ENCODE measurements at places on chromosomes 11 and 22.

- DNase-seq: no peak
Observed at GRCh38 chr22:20987375-20987774, 5.3 kb downstream of the LZTR1 start.

GRCh38 chr11:12889243-12889642, 119.9 kb upstream of the RASSF10 start:
- DNase-seq: no peak

- no peak for DNase-seq
Observed at GRCh38 chr11:131295986-131296385, 74.4 kb upstream of the NTM start.

DNA sequence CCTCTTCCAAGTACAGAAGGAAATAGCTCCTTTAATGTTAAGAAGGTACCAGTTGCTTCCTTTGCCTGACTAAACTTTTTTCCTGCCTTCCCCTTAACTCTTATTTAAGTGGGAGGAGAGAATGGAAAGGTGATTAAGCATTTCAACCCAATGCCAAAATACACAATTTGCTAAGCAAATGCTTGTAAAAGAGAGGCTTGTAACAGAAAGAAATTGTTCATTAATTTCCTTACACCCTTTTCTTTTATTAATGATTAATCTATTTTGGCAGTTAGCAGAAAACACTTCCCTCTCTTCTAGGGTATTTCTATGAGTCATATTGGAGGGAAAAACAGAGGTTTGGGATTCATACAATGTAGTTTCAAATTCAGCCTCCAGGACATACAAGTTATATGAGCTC, 427.6 kb upstream of the FAT3 start:
- no peak for DNase-seq

- no peak for DNase-seq
Observed at GRCh38 chr11:1342946-1343345, 33.5 kb upstream of the TOLLIP start.

GRCh38 chr11:119473226-119473625, 50.3 kb upstream of the THY1 start:
- DNase-seq: no peak

DNA sequence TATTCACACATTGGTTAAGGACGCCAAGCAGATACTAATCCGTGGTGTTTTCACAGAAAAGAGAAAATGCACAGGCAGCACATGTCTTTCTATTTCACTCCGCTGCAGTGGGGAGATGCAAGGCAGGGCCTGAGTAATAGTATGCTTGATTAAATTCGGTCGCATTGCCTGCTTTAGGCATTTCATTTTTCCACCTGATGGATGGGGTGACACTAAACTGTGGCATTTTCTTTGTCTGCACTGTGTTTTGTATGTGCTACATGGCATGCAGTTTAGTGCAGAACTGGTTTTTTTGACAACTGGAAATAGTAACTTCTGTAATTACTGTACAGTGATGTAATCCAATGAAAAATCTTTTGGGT, 94.9 kb downstream of the SLC17A6 start:
- DNase-seq: no peak

DNA sequence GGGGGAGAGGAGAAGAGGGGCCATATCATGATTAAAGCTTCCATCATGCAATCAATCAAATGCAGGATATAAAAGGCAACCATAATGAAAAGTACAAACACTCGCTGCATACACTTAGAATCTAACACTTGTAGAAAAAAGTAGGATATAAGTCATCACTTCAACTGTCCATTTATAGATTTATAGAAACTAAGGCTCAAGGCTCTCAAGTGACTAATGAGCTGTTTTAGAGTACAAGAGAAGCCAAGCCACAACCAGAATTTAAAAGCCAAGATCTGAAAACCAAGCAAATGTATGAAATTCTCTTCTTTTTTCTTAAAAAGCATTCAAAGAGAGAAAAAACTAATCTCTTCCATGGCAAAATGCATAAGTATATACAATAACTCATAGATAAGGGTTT, 160.2 kb upstream of the BLID start:
- no peak for DNase-seq

DNA sequence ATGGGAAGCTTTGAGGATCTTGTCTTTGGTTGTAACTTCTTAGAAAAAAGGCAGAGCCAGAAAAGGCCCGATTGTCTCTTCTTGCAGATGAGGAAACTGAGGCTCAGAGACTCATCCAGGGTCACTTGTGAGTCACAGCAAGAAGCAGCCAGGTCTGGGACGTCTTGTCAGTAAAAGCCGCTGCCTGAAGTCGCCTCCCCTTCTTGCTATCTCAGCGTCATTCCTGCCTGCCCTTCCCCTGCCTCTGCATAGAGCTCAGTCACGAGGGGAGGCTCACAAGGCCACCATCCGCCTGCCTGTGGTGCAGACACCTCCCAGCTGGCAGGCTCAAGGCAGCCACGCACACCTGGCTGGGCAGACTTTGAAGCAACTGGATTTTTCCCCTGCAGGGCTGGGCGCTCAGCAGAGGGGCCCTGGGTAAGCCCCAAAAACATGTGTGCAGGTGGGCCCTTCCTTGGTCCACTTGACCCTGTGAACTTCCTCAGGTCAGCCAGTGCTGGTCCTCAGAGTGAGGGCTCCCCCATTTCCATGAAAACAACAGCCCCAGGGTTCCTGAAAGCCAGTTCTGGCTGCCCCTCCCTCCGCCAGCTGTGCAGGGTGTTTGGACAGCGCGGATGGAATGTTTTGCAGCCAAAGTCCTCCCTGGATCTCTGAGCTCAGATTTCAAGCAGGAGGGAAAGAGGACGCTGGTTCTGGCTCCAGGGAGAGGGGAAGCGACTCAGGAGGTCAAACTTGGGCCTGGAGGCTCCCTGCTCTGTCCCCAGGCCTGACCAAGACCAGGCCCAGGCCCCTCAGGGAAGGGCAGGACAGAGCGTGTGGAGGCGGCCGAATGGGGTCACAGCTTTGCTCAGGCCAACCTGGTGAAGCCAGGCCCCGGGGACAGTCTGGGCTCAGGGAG, 6.0 kb upstream of the RAB3IL1 start:
- DNase-seq: no peak

DNA sequence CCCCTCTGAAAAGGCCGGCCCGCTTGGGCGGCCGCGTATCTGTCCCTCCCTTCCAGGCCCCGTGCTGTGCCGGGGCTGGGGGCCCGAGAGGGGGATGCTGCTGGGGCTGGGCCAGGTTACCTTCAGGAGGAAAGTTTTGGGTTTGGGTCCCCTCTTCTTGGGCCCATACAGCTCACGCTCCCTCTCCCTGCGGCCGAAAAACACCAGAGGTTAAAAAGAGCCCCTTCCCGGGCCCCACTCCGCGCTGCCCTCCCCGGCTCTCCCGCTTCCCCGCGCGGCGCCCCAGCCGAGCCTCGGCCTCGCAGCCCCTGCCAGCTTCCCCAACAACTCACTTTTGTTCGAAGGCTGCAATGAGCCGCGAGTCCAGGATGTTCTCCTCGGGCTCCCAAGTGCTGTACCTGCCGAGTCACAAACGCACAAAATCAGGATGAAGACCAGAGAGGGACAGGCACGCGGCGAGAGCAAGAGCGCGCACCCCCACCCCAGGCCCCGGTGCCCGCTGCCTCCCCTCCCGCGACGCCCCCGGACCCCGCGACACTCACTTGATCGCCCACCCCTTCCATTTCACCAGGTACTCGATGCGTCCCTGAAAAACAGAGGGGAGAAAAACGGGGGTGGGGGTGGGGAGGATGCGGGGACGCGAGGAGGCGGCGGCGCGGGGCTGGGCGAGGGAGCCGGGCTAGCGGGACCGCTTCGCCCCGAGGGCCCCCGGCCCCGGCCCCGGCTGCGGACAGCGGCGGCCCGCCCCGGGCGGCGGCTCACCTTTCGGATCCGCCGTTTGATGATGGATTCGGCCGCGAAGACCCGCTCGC, 450 bp downstream of the CBX6 start:
- DNase-seq: no peak

DNA sequence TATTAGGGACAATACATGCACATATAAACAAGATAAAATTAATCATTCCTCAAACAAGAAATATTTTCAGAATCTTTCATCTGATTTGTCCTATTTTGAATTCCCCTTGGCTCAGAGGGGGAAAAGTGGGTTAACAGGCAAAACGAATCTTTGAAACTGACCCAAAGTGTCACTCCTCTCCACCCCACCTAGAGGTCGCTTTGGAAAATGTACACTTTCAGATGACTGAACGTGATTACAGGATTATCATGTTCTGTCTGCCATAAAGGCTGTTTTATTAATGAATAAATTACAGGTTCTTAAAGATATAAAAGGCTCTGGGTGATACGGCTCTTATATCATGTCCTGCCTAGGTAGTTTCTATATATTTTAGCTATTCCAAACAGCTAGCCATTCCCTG, 1735.0 kb downstream of the LRRC4C start:
- DNase-seq: no peak

GRCh38 chr11:78138694-78139421, 568 bp downstream of the ALG8 start:
- no peak for DNase-seq

DNA sequence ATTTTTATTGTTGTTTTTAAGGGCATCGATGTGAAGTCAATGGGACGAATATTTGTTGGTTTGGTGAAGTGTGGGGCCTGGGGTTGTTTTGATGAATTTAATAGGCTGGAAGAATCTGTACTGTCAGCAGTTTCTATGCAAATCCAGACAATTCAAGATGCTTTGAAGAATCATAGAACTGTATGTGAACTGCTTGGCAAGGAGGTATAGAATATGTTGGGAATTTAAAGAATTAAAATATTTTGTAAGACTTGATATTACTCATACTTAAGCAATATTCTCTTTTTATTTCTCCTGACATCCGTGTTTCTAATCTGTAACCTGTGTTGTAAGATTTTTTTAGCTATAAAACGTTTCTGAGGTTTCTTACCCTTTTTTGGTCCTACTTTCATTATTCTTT, 61.6 kb downstream of the DYNC2H1 start:
- DNase-seq: no peak

- DNase-seq: no peak
Observed at GRCh38 chr11:79122759-79123158, 318.1 kb downstream of the TENM4 start.

DNA sequence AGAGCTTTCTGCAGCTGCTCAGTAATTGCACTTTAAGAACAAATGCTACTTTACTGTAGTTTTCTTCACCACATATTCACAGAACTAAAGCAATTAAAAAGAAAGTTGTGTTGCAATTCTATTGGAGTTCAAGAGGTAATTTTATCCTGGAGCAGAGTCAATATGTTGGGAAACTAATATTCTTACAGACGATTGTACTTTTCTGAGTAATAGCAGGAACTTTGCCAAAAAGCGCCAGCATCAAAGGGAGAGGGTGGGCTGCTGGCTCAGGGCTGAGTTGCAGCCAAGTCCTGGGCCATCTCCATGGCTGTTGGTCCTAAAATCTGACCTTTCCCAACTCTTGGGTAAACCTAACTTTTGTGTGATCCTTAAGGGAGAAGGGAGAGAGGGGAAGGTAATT, 73.6 kb upstream of the MYO18B start:
- no peak for DNase-seq

- DNase-seq: no peak
Observed at GRCh38 chr22:46536537-46537224, 739 bp downstream of the CELSR1 start.

- no peak for DNase-seq
Observed at GRCh38 chr11:102546427-102546826, 15.9 kb upstream of the MMP7 start.

GRCh38 chr11:21142007-21142406, 472.6 kb downstream of the NELL1 start:
- DNase-seq: no peak

DNA sequence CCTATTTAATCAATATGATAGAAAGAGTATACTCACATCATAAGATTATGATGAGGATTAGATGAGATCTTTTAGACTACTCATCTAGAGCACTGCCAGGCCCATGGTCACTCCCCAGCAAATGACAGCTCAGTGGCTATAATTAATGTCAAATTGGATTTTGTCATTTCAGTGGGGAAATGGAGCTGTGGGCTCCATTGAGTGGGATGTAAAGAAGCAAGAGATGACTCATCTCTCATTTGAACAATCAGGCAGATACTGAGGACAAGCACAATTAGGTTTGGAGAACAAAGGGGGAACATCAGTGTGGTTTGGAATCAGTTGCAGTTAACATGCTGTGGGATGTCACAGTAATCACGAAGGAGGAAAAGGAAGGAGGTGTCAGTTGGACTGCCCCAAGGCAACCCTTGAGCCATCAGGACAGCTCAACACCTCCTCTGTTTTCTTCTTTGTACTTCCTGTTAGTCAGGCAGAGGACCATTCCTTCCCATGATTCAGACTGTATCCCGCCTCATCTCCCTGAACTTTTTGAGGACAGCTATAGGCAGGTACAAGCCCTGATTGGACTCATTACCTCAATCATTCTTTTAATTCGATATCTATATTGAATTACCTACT, 473.7 kb upstream of the ISX start:
- DNase-seq: no peak

- no peak for DNase-seq
Observed at GRCh38 chr22:20433686-20434241, 3.9 kb downstream of the SCARF2 start.

GRCh38 chr11:44766972-44767278, 40.2 kb downstream of the TSPAN18 start:
- no peak for DNase-seq

DNA sequence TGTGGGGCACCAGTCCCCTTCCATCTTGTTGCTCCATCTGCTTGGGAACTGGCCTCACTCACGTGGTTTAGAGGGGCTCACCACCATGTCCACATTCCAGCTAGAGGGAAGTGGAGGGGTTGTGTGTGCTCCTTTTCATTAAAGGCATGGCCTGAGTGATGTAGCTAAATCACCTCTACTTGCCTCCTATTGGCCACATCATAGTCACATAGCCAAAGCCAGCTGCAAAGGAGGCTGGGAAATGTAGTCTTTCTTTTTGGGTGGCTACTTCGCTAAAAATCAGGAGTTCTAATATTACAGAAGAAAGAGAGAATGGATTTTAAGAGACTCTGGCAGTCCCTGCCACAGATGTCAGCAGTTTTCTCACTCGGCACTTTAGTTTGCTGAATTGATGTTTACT, 63.0 kb upstream of the ALX4 start:
- DNase-seq: no peak

DNA sequence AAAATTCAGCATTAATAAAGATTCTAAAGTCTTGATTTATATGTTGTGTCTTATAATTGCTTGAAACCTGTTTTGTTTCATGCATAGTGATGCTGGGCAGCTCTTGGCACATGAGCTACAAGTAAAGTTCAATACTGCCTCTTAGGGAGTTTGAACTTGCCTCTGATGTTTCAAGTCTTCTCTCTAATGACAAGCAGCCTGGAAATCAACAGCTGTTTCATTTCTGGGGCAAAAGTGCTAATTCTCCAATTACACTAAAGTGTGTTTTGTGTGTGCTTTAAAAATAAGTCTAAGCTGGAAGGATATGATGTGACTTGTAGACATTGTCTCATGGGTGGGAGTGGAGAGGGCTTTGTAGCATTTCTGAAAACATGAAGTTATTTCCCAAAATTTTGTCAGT, 23.7 kb upstream of the SESN3 start:
- DNase-seq: no peak

- no peak for DNase-seq
Observed at GRCh38 chr11:61007956-61008896, 36.7 kb downstream of the CD6 start.

DNA sequence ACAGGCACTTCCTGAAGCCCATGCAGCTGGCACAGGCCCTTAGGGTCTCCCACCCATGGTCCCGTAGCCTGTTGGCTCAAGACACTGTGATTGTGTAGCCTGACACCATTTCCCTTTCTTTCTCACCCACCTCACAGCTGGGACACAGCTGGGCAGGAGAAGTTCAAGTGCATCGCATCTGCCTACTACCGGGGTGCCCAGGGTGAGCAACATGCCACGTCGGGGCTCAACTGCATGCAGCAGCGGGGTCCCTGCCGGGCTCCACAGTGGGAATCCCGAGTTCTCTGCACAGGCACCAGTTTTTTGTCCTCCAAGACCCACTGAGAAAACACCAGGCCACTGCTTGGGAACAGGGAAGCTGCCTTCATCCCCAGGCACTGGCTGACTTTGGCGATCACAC, 10.6 kb downstream of the RAB36 start:
- DNase-seq: no peak

All from GM18507 (cell line).